ENCODE measurements at places on chromosomes 13 and 19.

GRCh38 chr19:42363614-42364346 lies 26.3 kb downstream of the CNFN start:
- no peak for ATAC-seq

- ATAC-seq, result no peak
These were observed 1.4 kb downstream of the HNRNPUL1 start for GRCh38 chr19:41265395-41266153.

- ATAC-seq, result peak; percentile 44
These were observed 43.8 kb downstream of the DCT start for GRCh38 chr13:94435604-94436226.

GRCh38 chr19:11091703-11092153 lies 2.5 kb downstream of the LDLR start:
- no peak for ATAC-seq

DNA sequence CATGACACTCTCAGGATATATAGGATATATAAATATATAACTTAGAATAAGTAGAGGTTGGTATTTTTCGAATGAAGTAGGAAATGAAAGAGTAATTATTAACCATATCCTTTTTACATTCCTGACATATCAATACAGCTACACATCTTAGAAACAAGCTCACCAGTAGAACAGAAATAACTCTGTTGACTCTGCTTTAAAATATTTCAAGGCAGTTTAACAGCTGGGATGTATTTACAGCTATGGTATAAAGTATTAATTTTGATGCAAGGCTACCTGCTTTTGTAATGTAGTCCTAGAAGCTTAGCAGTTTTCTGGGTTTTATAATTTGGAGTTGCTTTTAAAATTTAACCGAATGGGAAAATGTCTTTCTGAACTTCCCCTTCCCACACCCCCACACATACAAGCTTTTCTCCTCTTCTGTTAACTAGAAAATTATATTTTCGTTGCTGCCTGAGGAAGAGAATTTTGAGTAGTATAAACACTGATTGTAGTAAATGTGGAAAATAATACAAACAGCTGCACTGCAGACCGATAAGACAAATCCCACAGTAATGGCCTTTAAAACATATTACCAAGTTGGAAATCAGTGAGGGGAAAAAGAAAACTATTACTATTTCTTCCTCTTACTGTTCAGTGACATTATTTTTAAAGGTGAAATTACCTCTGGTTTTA lies 147.7 kb downstream of the GGACT start:
- ATAC-seq, result no peak

- no peak for ATAC-seq
These were observed 24.8 kb downstream of the RANBP3 start for GRCh38 chr19:5953030-5953589.

DNA sequence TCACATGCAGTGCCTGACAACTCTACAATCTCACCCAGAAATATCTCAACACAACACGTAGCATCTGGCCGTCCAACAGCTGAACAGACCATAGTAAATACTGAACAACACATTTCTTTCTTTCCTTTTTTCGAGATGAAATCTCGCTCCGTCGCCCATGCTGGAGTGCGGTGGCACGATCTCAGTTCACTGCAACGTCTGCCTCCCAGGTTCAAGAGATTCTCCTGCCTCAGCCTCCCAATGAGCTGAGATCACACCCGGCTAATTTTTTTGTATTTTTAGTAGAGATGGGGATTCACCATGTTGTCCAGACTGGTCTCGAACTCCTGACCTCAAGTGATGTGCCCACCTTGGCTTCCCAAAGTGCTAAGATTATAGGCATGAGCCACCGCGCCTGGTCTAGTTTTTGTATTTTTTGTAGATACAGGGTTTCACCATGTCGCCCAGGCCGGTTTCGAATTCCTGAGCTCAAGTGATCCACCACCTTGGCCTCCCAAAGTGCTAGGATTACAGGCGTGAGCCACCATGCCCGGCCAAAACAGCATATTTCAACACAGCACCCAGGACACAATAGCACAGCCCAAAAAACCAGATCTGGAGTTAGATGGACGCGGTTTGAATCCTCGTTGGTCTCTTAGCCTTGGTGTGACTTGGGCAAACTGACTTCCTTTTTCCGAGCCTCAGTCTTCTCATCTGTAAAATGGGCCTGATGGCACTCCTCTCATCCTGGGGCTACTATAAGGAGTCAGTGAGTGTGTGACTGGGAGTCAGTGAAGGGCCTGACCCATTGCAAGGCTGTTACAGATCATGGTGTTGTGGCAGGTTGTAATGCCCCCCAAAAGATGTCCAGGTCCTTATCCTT lies 22.6 kb downstream of the CYP2A6 start:
- no peak for ATAC-seq

DNA sequence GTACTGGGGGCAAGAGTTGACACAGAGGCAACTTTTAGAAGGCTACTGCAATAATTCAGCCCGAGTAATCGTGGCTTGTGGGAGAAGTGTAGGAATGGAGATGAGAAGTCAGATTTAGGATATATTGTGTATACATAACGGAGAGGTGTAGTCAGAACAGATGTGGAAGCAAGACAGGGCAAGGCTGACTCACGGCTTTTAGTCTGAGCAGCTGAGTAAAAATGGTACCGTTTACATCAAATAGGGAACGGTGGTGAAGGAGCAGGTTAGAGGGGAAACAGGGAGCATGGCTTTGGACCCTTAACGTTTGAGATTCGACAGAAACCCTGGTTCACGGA lies 796 bp upstream of the LSM14A start:
- ATAC-seq, result peak; percentile 82

DNA sequence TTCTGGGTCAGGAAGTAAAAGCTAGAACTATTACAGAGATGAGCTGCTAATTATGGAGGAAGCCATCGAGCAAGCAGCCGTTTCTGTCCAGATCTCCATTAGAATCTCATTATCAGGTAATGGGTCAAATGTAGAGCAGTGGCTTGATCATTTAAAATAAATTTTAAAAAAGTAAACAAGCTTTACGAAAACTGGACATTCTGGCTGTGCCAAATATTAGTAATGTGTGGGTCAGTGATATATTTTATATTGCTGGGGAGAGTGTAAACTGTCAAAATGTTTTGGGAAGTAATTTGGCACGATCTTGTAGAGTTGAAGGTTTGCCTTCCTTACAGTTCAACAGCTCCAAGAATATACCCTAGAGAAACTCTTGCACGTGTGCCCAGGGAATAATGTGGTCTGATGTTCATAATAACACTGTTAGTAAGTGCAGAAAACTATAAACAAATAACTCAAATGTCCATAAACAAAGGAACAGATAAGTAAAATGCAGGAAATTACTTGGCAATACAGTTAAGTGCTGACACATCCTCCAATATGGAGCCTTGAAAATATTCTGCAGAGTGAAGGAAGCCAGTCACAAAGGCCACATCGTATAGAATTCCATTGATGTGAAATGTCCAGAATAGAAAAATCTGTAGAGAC lies 127.2 kb upstream of the UBL3 start:
- no peak for ATAC-seq

- no peak for ATAC-seq
These were observed 30.0 kb upstream of the TPT1 start for GRCh38 chr13:45370922-45371406.

GRCh38 chr13:113420833-113421600 lies 32.3 kb downstream of the ADPRHL1 start:
- no peak for ATAC-seq

GRCh38 chr13:110989331-110989730 lies 74.5 kb upstream of the ANKRD10 start:
- no peak for ATAC-seq

GRCh38 chr19:36266375-36266961 lies 51.6 kb downstream of the ZNF146 start:
- no peak for ATAC-seq

- ATAC-seq, result no peak
These were observed 147.9 kb downstream of the PAN3 start for GRCh38 chr13:28286263-28286662.

GRCh38 chr19:43673637-43674036 lies 3.7 kb upstream of the PLAUR start:
- ATAC-seq, result no peak

- no peak for ATAC-seq
These were observed 119.7 kb downstream of the IRS2 start for GRCh38 chr13:109666656-109667055.

- no peak for ATAC-seq
These were observed 2166.4 kb downstream of the PCDH9 start for GRCh38 chr13:65063753-65064152.

- no peak for ATAC-seq
These were observed 82.1 kb downstream of the DLEU7 start for GRCh38 chr13:50761406-50761805.

DNA sequence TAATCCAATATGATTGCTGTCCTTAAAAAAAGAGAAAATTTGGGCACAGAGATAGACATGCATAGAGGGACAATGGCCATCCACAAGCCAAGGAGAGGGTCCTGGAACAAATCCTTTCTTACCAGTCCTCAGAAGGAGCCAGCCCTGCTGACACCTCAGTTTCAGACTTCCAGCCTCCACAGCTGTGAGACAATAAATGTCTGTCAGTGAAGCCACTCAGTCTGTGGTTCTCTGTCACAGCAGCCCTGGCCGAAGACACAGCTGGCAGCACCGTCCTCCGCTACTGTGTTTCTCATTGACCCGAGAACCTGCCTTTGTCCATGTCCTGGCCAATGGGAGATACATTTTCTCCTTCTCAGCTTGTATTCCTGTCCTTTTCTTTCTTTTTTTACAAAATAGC lies 207.9 kb downstream of the TM9SF2 start:
- no peak for ATAC-seq

GRCh38 chr19:10378124-10378523 lies 2.2 kb downstream of the TYK2 start:
- no peak for ATAC-seq

- ATAC-seq, result no peak
These were observed 18.9 kb downstream of the CCDC97 start for GRCh38 chr19:41328842-41329225.

DNA sequence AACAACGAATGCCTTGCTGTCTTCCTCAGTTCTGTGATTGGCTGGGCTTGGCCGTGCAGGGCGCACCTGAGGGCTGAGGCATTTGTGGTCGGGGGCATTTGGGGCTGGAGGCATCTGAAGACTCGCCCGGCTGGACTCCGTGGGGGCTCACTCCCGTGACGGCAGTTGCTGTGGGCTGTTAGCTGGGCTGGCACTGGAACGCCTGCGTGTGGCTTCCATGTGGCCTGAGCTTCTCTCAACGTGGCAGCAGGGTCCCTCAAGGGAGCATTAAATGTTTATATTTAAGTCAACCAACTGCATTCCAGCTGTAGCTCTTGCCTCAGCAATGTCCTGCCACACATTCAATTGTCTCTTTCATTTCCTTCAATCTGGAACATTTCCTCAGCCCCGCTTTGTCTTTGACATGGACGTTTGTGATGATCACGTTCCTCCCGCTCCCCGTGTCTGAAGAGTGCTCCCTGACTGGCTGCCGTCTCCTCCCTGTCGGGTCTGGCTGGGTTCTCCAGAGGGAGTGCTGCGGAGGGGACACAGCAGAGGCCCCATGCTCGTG lies 21.0 kb downstream of the CCDC8 start:
- ATAC-seq, result no peak

GRCh38 chr13:45276913-45277312 lies 64.1 kb downstream of the TPT1 start:
- no peak for ATAC-seq

DNA sequence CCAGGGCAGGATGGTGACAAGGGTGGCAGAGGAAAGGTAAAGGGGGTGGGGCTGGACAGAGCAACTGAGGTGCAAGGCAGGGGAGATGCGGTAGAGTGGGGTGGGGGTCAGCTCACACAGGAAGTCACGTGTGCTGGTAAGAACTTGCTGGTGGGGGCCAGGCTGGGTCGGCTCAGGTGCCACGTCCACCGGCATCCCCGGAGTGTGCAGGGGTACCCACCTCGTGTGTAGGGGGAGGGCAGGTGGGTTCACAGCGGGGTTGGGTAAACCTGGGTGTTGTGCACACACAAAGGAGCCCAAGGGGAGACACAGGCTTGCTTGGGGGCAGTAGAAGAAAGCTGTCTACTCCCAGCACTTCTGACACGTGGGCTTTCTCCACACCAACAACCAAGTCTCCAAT lies 2.9 kb downstream of the ZNF835 start:
- no peak for ATAC-seq

GRCh38 chr19:53332484-53332883 lies 1.1 kb upstream of the ZNF845 start:
- no peak for ATAC-seq

- peak; percentile 67 for ATAC-seq
These were observed 697 bp downstream of the FCGRT start for GRCh38 chr19:49512970-49513745.

GRCh38 chr19:23978068-23978467 lies 63.4 kb downstream of the ZNF726 start:
- no peak for ATAC-seq

- no peak for ATAC-seq
These were observed at the start of gene HPN for GRCh38 chr19:35041548-35042055. Gene HPN, plus strand, starts transcription at chr19:35041721. Its CDS starts 786 bp downstream, at chr19:35042507.

- ATAC-seq, result no peak
These were observed 26.2 kb downstream of the TUBA3C start for GRCh38 chr13:19155321-19155861.

GRCh38 chr13:20106742-20107141 lies 54.1 kb downstream of the GJA3 start:
- no peak for ATAC-seq

DNA sequence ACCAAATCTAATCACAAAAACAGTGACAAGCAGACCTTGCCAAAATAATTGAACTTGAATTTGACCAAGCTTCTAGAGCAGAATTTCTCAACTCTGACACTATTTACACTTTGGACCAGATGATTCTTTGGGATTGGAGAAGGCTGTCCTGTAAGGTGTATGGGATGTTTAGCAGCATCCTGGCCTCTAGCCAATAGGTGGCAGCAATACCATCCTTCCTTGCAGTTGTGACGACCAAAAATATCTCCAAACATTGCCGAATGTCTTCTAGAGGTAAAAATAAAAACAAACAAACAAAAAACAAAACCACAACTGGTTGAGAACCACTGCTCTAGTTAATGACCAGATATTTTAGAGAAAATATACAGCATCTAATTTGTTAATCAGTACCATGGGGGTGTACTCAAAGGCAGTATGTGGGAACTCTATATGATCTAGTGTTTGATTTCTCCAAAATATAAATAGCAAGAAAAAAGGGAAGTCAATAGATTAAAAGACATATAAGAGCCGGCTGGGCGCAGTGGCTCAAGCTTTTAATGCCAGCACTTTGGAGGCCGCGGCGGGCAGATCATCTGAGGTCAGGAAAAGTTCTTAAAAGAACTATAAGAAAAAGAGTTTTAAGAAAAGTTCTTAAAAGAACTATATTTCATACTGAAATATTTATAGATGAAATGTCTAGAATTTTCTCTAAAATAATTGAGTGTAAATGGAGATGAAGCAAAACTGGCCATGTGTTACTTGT lies 60.9 kb upstream of the ZNF527 start:
- ATAC-seq, result no peak

DNA sequence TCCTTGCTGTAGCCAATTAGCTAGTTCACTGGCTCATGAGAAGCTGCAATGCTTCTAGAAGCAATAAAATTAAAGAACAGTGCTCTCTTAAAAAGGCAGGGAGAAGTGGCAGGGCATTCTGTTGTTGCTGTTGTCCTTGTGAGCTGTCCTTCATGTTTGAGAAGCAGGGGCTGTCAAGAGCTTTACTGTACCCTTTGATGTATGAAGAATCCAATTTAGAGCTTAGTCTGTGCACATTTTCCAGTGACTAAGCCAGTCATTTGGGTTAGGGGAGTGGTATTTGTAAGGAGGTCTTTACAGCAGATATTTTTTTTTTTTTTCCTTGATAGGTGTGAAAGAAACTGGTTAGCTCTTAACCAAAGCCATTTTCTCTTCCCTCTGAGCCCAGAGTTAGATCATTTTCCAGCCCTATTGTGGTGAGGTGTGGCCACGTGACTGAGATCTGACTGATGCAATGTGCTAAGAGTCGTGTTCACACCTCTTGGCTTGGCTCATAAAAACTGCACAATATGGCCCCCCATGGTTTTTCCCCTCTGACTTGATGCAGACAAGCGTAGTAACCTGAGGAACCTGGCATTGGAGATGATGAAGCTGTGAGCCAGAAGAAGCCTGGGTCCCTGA lies 309.6 kb upstream of the TMTC4 start:
- no peak for ATAC-seq
